Placental epithelial cell (primary cell): ENCODE measurements at places on chromosomes 2 and 18. TPM values are rescaled to one million over a fixed set of nuclear protein-coding genes. Genes with fewer than 3 reads are reported as not detected.

LRP1B gene
- total RNA-seq = not detected in 2 replicates

LRRTM1 gene
- under 0.01 TPM in 1 of 2 replicates, not detected in the other for total RNA-seq

CPLX4 gene
- total RNA-seq = not detected in 2 replicates

TDRD15 gene
- not detected in 2 replicates for total RNA-seq

NCKAP5 gene
- under 0.01 and 0.79 TPM in 2 replicates for total RNA-seq
